ENCODE measurements at places on chromosomes 11 and 22.

DNA sequence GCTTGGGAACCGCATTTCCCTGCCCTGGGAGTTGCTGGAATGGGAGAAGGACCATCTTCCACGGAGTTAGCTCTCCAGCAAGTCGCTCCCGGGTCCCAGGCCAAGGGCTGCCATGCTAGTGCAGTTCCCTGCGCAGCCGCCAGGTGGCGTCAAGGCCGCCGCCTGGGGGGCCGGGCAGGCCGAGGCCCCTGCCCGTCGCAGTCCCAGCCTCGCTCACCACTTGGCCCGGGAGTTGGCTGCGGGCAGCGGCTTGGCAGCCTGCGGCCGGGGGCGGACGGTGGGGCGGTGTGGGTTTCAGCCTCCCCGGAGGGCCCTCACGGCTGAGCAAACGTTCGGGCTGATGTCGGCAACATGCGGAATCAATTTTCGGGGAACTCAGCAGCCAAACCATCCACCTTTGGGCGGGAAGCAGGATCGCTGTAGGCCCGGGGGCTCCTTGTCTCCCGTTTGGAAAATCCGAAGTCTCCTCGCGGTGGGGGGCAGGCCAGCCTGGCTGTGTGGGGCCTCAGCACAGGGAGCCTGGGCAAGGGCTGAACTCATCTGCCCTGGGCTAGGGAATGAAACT, 415.1 kb downstream of the SOX6 start:
- DNase-seq = no peak

DNA sequence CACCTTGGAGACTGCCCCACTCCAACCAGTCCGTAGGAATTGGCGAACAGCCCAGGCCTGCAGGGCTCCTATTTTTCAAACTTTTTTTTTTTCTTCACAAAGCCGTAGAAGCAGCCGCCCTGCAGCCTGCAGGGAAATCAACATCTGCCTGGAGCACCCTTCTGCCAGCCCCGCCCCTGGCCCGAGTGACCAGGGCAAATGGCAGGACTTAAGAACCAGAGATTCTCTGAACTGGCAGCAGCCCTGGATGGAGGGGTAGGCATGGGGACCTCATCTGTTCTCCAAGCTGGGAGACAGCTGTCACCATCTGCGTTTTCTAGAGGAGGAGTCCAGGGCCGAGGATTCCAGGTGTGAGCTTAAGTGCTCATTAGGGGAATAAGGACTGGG, 5.6 kb downstream of the SCN2B start:
- DNase-seq = no peak

- DNase-seq = no peak
Measured at GRCh38 chr11:36711104-36711825, 113.2 kb upstream of the RAG2 start.

DNA sequence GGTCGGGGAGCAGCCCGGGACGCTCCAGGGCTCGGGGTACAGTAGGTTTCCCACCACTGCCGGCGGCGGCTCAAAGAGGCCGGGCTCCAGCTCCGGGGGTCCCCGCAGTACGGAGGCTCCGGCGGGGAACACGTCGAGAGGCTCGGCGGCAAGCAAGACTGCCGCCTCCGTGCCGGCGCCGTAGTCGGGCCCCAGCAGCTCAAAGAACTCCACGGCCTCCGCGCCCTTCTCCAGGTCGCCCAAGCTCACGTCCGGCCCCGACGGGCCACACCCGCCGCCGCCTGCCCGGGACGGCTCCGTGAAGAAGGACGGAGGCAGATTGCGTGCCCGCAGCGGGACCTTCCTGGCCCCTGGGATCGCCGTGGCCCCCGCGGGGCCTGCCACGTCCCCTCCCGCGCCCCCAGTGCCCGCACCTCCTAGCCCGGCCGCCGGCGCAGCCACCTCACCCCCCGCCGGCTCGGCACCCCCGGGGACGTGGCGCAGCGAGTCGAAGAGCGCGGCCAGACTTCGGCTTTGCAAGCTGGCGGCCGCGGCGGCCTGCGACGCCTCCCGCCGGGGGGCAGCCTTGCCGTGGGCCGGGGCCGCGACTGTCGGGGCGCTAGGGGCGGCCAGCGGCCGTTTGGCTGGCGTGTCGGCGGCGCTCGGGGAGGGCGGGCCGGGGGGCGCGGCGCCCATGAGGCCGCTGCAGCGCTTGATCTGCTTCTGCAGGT, 775 bp downstream of the FAM181B start:
- peak; percentile 25 for DNase-seq

GRCh38 chr11:66891851-66892660, 35.2 kb downstream of the LRFN4 start:
- DNase-seq = no peak

- DNase-seq = peak; percentile 69
Measured at GRCh38 chr11:65424205-65425104, 1.9 kb downstream of the NEAT1 start.

- DNase-seq = no peak
Measured at GRCh38 chr11:46565232-46565840, 28.5 kb downstream of the AMBRA1 start.

- no peak for DNase-seq
Measured at GRCh38 chr22:42699281-42699975, 21.2 kb downstream of the A4GALT start.

DNA sequence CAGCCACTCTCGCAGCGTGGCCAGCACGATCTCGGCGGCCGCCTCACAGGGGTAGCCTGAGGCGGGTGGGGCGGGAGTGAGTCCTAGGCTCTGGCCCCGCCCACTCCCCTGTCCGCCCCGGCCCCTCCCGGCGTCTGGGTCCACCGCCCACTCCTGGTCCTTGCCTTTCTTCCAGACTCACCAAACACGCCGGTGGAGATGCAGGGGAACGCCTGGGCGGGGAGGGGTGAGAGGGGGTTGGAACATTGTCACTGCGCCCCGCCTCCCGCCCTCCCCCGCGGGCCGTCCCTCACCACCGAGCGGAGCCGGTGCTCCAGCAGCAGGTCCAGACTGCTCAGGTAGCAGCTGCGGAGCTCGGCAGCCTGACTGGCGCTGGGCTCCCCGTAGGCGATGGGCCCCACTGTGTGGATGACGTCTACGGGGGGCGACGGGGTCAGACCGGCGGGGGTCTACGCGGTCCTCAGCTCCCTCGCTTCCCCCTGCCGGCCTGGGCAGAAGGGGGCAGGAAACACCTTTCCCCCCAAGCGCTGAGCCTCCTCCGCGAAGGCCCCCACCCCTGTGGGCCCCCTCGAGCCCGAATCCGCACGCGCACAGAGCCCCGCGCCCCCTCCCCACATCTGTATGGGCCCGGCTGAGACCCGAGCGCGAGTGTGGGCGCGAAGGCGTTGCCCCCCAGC, 13.2 kb downstream of the OTUB1 start:
- peak; percentile 41 for DNase-seq

DNA sequence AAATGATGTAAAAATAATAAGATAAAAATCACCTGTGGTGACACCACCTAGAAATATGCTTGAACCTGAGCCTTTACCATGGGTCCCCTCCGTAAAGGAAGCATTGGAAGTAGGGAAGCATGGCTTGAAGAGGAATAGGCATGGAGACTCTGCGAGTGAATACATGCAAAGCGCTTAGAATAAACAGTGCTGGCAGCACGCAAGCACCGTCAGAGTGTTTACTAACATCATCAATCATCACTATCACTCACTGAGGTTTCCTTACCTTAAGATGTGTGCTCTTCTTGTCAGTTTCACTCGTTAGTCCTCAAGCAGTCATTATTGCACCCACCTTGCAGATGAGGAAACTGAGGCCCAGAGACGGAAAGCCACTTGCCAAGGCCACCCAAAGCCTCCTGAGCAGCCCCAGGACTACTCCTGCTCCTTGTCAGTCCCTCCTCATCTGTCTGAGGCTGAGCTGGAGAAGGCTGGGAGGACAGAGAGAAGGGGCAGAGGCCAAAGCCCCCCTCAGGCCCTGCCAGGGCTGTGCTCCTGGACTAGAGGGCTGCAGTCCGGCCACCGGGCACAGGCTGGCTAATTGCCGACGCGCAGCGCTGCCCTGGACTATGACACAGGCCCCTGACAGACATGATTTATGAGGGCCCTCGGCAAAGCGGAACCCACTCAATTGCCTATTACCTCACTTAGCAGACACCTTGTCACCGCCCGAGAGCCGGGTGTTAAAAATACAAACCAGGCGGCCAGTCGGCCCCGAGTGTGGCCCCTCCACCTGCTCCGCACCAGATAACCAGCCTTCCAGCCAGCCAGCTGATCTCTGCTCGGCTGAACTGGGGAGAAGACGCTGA, 168.9 kb downstream of the MN1 start:
- DNase-seq = no peak

DNA sequence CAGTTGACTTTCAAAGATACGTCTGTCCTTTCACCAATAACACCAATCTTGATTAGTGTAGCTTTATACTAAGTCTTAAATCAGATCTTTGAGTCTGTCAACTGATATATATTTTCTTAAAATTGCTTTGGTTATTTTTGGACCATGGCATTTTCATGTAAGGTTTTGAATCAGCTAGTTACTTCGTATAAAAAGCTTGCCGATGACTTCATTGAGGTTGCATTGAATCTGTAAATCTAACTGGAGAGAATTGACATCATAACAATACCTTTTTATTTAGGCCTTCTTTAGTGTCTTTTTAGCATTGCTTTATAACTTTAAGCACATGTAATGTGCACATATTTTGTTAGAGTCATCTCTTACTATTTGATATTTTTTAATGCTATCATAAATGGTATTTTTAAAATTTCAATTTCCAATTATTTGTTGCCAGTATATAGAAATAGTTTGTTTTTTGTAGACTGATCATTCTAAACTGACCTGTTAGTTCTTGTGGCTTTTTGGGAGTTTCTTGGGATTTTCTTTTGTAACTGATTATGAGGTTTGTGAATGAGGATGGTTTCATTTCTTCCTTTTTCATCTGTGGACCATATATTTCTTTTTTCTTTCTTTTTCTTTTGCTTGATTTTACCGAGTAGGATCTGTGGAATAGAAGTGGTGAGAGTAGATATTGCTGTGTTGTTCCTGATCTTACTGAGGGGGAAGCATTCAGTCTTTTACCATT, 61.4 kb downstream of the DDX10 start:
- DNase-seq = no peak

- no peak for DNase-seq
Measured at GRCh38 chr11:8973121-8973520, 8.9 kb upstream of the TMEM9B start.

- no peak for DNase-seq
Measured at GRCh38 chr22:37887584-37888378, 18.3 kb upstream of the MICALL1 start.

DNA sequence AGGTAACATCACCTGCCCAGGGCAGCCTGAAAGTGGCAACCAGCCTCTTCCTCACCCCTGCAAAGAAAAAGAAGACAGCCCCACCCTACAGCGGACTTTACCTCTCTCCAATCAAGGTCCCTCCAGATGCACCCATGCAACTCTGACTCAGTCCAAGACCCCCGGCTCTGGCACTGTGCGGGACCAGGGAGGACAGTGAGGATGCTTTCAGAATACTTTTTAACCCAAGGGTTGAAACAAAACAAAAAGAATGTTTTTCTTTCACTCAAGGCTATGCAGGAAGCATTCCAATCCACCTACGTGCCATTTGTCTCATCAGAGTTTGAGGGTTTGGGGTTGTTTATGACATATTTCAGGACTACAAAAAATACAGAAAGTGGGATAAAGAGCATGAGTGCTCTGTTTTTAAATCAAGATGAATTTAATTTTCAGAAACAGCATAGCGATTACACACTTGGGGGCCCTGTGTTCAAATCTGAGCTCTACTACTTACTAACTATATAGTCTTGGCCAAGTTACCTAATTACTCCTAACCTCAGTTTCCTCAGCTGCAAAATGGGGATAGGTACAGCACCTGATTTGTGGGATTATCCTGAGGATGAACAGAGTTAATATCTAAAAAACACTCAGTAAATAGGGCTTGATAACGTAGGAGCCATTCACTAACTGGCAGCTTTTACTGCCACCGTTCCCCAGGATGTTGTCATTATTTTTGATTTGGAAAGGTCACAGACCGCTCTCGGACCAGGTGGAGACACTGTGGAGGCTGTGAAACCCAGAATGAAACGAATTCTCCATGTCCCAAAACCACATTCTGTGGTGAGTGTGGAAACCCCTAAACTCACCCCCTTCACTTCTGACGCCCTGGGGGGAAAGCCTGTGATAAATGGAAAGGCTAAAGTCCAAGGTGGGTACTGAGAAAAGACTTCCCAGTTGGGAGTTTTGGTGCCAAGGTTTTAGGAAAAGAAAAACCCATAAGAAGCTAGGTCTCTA, 5.6 kb downstream of the PLAAT3 start:
- DNase-seq = no peak

GRCh38 chr22:38012604-38013072, 28.3 kb upstream of the SOX10 start:
- DNase-seq = no peak

- DNase-seq = no peak
Measured at GRCh38 chr22:46111645-46112306, 38.5 kb upstream of the PPARA start.

Measured in CD8-positive, alpha-beta memory T cell (primary cell).